Stimulated activated CD8-positive, alpha-beta memory T cell treated with anti-CD3 and anti-CD28 coated beads, Interleukin-4, amount 100 ng/mL, for 24 hours (primary cell): ENCODE measurements at places on chromosomes 5 and 9.

DNA sequence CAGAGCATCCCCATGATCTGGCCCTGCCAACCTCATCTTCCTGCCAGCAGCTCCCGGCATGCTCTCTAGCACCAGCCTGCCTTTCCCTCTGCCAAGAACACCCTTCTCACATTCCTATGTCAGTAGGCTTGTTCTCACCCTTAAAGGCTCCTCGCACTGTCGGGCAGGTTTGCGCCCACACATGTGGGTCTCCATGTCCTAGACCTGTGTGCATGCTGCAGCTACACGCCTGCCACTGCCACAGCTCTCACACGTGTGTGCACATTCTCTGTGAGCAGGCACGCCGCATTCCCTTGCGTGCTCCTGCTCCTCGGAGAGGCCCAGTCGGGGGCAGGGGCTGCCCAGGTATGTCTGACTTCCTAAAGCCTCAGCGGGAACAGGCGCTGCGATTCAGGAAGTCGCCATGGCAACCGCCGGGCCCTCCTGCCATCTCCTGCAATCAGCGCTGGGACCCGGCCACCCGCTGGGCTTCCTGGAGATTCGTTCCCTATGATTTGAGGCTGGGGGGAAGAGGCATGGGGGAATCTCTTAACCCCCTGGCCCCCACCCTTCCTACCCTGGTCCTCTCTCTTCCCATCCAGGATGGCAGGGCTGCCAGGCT is 28.1 kb downstream of the NDUFA8 start:
- no peak for DNase-seq

DNA sequence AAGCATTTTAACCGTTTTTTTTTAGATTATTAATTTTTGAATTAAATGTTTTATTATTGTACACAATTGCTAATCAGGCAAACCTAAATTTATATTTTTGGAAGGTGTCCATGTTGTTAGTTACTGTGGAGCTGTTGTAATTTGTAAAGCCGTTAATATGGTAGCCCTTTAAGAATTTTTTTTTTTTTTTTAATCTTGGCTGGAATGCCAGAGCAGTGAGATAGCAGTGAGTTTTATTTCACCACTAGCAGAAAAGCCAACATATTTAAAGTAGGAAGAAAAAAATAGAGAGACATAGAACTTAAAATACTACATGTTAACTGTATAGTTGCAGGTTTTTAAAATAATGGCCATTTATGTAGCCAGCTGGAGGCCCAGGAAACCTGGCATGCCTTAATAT is 35.3 kb upstream of the RNF20 start:
- no peak for DNase-seq

- DNase-seq, result no peak
Measured at GRCh38 chr5:65762234-65762633, 40.2 kb downstream of the NLN start.

- DNase-seq, result no peak
Measured at GRCh38 chr9:134950386-134951210, 32.9 kb upstream of the FCN1 start.

DNA sequence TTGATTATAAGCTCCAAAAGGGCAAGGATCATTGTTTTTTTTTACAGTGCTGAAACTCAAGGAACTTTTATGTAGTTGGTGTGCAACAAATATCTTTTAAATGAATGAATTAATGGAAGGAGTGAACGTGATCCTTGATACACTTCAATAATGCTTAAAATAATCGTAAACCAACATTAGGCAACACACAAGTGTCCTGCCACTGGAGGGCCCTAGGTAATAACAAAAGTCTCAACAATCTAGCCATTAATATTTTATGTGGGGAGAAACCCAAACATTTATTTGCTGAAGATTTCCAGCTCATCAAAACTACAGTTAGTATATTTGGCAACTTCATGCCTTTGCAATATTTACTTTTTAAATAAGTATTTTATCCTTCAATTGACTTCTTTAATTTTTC is 309.0 kb upstream of the FBXL7 start:
- DNase-seq, result no peak

- no peak for DNase-seq
Measured at GRCh38 chr5:676699-677076, 16.5 kb downstream of the TPPP start.

DNA sequence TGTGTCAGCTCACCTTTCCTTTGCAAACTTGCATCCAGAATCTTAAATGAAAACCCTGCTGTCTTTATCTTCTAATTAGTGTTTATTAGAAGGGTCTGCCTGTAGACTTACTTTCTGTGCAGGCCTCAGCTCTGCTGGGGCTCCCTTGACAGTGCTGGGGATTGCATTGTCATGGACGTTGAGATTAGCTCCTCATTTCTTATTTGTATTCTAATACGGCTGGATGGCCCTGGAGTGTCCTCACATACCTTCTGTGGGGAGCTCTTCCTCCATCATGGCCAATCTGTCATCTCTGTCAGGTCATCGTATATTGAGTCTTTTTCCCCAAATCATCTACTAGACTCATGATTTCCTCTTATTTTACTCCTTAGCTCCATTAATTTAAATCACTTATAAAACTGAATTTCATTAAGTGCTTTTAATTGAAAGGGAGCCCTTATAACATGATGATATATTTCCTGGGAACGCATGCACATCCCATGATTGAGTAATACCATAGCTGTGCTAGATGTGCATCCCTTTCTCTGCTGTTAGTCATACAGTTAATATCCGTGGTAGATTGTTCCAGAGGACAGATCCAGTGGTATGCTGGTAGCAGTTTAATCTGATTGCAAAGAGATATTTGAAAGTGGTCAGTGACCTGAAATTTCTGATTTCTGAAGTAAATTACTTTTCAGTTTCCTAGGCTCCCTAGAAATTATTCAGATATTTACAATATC is 61.6 kb downstream of the ICE1 start:
- no peak for DNase-seq

- no peak for DNase-seq
Measured at GRCh38 chr5:109645707-109646192, 44.0 kb upstream of the MAN2A1 start.

- no peak for DNase-seq
Measured at GRCh38 chr9:130110166-130110565, 56.5 kb downstream of the GPR107 start.

DNA sequence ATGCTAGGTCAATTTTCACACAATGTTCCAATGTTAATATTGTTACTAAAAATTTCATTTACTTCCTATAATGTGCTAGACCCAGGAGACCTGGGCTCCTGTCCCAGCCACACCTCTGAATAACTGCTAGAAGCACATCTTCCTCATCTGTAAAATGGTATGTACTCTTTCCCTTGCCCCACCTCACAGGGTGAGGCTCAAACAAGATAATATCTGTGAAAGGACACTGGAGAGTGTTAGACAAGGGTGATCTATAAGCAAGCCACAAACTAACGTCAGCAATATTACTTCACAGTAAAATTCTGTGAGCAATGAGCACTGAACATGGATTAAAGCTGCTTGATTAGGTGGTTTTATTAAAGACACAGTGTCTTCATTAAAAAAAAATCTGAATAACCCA is 186.4 kb downstream of the EPB41L4A start:
- DNase-seq, result no peak

GRCh38 chr5:153552886-153553285 is 62.4 kb downstream of the GRIA1 start:
- no peak for DNase-seq

- no peak for DNase-seq
Measured at GRCh38 chr5:61657686-61658085, 325.6 kb downstream of the ZSWIM6 start.

- DNase-seq, result no peak
Measured at GRCh38 chr9:128250839-128251731, 24.7 kb downstream of the GOLGA2 start.

DNA sequence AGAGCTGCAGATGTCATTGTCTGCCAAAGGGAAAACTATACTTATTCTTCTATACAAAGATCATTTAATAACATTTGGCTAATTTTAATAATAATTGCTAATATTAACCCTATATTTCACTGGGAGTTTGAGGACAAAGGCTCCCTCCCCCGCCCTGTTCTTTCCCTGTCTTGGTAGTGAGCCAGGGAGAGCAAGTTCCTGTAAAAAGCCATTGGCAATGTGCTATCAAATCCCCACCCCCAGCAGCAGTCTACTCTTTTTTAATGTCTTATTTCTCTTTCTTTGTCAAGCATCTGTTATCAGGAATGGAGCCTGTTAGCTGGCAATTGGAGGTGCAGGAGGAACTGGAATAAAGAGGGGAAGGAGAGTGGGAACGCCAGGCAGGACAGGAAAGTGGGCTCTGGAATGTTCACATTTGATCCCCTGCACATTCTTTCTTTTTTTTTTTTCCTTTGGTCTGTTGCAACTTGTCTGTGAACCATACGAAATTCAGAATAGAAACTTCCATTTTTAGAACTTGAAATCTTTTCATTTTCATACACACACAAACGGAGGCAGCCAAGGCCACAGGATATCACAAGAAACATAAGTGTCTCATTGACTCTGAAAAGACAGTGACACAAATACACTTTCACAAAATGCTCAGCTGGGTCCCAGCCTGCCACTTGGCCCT is 664.8 kb upstream of the ZNF608 start:
- no peak for DNase-seq

DNA sequence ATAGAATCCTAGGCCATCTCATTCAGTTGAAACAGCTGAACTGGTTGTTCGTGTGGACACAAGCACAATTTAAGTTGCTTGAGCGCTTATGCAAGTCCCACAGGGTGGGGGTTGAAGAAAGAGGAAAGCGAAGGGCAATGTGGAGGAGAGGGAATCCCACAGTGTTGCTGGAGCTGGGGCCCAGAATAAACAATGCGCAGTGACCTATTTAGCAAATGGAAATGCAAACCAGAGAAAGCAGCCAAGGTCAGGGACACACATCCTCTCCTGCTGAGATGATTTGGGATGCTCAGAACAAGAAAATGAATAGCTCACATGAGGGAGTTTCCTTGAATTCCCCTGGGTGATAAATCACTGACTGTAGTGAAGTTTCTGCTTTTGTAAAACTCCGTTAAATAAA is 838.3 kb downstream of the TLE4 start:
- DNase-seq, result no peak

DNA sequence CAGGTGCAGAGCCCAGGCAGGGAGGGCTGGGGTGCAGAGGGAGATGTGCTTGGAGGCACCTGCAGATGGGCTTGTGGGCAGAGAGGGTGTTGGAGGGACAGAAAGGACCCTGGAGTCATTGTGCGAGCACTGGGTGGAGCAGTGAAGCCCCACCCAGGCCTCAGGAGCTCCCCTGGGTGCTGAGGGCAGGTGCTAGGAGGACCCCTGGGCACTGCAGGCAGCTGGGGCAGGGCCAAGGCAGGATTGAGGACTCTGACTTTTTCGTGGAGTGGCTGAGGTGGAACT is 10.3 kb upstream of the SLC6A18 start:
- DNase-seq, result no peak

DNA sequence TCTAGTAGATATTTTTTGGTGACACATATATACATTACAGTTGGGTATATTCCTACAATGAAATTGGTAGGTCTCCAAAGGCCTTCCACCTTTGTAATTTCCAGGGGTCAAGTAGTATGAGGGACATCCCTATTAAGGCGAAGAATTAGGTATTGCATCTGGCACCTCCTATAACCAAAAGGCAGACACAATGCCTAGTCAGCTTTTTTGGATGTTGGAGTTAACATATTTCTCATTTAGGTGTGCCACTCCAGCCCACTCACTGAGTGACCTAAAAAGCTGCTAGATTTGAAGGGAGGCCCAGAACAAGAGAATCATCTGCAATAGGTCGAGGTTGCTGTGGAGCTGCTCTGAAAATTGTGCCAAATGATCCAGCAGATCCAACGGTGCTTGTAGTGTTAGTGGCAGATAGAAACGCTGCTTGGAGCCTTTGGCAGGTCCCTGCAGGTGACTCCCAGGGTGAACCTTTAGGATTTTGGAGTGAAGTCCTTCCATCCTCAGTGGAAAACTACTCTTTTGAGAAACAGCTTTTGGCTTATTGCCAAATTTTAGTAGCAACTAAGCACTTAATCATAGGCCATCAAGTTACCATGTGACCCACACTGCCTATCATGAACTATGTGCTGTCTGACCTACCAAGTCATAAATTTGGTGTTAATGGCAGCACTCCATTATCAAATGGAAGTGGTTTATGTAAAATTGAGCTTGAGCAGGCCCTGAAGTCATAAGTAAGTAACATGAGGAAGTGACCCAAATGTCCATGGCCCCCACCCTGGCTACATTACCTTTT is 15.7 kb upstream of the FNIP1 start:
- DNase-seq, result no peak

- DNase-seq, result no peak
Measured at GRCh38 chr5:163682234-163682633, 176.8 kb downstream of the MAT2B start.
